Activated CD8-positive, alpha-beta T cell treated with anti-CD3 and anti-CD28 coated beads for 36 hours (primary cell): ENCODE measurements at places on chromosomes 16 and 17. TPM values are rescaled to one million over a fixed set of nuclear protein-coding genes. Genes with fewer than 3 reads are reported as not detected.

- DNase-seq: peak; percentile 73
- no peaks in the 10 kb centered on the region for H3K36me3 ChIP-seq
- peaks cover 18% of the 10 kb centered on the region for H3K27me3 ChIP-seq
- no peak overlapping the region for H3K27ac ChIP-seq
Measured at GRCh38 chr16:1331712-1332617, 1.5 kb upstream of the BAIAP3 start.

DNA sequence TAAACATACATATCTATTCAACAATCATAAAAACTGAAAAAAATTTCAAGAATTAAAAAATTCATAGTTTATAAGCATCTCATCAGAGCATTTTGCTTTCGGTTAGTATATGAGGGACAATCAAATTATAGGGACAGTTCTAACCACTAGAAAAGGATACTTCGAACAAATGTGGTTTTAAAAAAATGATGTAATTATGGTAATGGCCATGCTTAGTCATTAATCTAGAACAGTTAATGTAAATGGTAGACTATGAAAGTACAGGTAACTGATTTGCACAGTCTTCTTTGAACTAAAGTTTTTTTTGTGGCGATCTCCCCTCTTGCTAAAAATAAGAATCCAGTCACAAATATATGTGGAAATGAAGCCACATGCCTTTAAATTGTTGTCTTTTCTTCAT is 63.5 kb upstream of the PHOSPHO1 start:
- no peaks in the 10 kb centered on the region for H3K36me3 ChIP-seq
- H3K4me3 ChIP-seq: no peak overlapping the region
- peaks cover 6% of the 10 kb centered on the region for H3K4me1 ChIP-seq
- H3K27me3 ChIP-seq: no peaks in the 10 kb centered on the region
- no peak overlapping the region for H3K27ac ChIP-seq
- no peak for DNase-seq

DNA sequence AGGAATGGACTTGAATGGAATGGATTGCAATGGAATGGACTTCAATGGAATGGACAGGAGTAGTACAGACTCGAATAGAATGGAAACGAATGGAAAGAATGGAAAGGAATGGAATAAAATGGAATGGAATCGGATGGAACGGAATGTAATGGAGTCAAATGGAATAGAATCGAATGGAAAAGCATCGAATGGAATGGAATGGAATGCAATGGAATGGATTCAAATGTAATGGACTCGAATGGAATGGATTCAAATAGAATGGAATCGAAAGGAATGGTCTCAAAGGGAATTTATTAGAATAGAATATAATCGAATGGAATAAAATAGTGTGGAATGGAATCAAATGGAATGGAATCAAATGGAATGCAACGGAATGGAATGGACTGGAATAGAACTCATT is 484.9 kb upstream of the WSB1 start:
- H3K4me1 ChIP-seq: no peaks in the 10 kb centered on the region
- H3K4me3 ChIP-seq: no peak overlapping the region
- H3K27ac ChIP-seq: no peak overlapping the region
- no peaks in the 10 kb centered on the region for H3K36me3 ChIP-seq
- DNase-seq: no peak

GRCh38 chr17:59368218-59368857 is 36.9 kb downstream of the YPEL2 start:
- peaks cover 77% of the 10 kb centered on the region for H3K4me1 ChIP-seq
- H3K36me3 ChIP-seq: peaks cover 3% of the 10 kb centered on the region
- H3K27me3 ChIP-seq: no peaks in the 10 kb centered on the region
- no peak overlapping the region for H3K4me3 ChIP-seq
- DNase-seq: no peak

GRCh38 chr16:4918781-4919251 is 18.1 kb downstream of the PPL start:
- no peak overlapping the region for H3K4me3 ChIP-seq
- DNase-seq: no peak
- H3K36me3 ChIP-seq: no peaks in the 10 kb centered on the region
- H3K27me3 ChIP-seq: no peaks in the 10 kb centered on the region
- no peak overlapping the region for H3K27ac ChIP-seq

- H3K4me1 ChIP-seq: peaks cover 21% of the 10 kb centered on the region
- no peak overlapping the region for H3K4me3 ChIP-seq
- peak; percentile 72 for DNase-seq
- peaks cover 58% of the 10 kb centered on the region for H3K36me3 ChIP-seq
Measured at GRCh38 chr16:72099377-72099818, 5.8 kb downstream of the DHX38 start.

Gene MYH8
- total RNA-seq: not detected

Gene NPIPA8
- total RNA-seq: not detected

Gene ZNF263
- total RNA-seq: 22.0 TPM

Gene ODAD4
- total RNA-seq: 1.4 TPM

Gene IRX5
- total RNA-seq: 0.34 TPM

Gene TENT4B
- total RNA-seq: 19.0 TPM
